ENCODE measurements at places on chromosomes 4 and X.

- DNase-seq, result no peak
Observed at GRCh38 chr4:23779839-23780238, 110.0 kb downstream of the PPARGC1A start.

- no peak for DNase-seq
Observed at GRCh38 chr4:57059890-57060716, 50.1 kb downstream of the IGFBP7 start.

GRCh38 chr4:47891928-47892327 lies 22.5 kb downstream of the NFXL1 start:
- DNase-seq, result no peak

DNA sequence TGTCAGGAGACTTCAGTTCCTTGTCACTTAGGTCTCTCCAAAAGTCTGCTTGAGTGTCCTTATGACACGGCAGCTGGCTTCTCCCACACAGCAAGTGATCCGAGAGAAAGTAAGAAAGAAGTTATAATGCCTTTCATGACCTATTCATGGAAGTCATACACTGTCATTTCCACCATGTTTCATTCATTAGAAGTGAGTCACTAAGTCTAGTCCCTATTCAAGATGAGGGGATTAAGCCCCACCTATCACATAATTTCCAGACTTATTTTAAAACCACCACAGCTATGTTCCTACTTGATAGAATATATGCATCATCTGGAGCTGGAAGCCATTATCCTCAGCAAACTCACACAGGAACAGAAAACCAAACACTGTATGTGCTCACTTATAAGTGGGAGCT lies 25.2 kb upstream of the COL25A1 start:
- DNase-seq, result no peak

DNA sequence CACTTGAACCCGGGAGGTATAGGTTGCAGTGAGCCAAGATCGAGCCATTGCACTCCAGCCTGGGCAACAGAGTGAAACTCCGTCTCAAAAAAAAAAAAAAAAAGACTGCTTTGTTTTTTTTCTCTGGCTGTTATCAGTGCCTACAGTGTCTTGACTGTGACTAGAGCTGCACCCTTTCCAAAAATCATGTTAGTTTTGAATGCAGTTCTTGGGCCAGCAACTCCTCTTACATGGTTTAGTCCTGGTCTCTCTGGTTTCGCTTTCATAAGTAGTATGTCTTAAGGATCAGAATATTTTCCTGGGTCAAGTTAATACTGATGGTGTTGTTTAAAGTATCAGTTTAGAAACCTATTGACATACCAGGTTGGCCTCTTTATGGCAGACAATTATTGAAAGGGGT lies 34.2 kb upstream of the NALF2 start:
- DNase-seq, result no peak

GRCh38 chrX:21394792-21395191 lies 20.6 kb downstream of the CNKSR2 start:
- no peak for DNase-seq

GRCh38 chr4:40722576-40723161 lies 27.1 kb upstream of the NSUN7 start:
- no peak for DNase-seq

DNA sequence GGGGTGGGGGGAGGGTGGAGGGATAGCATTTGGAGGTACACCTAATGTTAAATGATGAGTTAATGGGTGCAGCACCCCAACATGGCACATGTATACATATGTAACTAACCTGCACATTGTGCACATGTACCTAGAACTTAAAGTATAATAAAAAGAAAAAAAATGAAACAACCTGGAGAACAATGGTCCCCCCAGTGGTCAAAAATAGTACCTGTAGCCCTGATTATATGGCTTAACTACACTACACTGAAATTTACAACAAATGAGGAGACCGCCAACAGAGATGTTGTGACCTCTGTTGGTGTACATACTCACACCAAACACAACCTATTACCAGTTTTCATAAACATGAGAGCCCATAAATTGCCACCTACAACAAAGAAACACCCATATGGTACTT lies 7.3 kb upstream of the MAGEE1 start:
- DNase-seq, result no peak

DNA sequence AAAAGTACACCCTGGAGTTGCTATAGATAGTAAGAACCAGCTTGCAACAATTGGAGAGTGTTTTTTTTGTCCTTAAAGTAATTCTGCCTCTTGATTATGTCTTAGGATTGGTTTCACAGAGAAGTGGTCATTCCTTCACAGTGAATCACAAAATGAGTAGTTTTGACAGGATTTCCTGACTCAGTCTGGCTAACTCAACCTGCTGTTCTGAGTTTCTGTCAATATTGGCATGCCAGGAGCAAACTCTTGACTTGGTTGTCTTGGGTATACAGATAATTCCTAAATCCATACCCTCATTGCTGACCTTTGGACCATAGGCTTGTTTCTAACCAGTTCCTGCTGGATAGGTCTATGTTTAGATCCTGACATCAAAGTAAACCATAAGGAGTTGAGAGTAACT lies 9.4 kb downstream of the FHIP1A start:
- no peak for DNase-seq

DNA sequence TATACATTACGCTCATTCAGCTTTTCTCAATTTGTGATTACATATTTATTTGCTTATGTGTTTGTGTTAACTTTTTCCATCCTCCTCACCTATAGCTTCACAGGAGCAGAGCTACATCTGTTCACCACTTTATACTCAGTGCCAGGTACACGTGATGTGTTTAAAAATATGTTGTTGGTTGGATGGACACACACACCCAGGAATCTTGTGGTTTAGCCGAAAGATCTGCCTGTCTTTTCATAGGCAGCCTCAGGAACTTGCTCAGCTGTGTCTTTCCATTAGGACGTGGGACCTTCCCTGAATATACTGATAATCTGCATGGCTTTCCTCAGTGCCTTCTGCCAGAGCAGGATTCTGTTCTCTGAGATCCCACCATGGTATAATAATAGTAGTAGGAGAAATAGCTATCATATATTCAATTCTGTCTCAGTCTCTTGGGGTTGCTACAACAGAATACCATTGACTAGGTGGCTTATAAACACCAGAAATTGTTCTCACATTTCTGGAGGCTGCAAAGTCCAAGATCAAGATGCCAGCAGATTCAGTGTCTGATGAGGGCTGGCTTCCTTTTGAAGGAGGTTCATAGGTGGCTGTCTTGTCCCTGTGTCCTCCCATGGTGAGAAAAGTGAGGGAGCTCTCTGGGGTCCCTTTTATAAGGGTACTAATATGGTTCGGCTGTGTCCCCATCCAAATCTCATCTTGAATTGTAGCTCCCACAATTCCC lies 50.0 kb upstream of the SOD3 start:
- no peak for DNase-seq

- no peak for DNase-seq
Observed at GRCh38 chr4:118772081-118772766, 63.7 kb downstream of the SEC24D start.

DNA sequence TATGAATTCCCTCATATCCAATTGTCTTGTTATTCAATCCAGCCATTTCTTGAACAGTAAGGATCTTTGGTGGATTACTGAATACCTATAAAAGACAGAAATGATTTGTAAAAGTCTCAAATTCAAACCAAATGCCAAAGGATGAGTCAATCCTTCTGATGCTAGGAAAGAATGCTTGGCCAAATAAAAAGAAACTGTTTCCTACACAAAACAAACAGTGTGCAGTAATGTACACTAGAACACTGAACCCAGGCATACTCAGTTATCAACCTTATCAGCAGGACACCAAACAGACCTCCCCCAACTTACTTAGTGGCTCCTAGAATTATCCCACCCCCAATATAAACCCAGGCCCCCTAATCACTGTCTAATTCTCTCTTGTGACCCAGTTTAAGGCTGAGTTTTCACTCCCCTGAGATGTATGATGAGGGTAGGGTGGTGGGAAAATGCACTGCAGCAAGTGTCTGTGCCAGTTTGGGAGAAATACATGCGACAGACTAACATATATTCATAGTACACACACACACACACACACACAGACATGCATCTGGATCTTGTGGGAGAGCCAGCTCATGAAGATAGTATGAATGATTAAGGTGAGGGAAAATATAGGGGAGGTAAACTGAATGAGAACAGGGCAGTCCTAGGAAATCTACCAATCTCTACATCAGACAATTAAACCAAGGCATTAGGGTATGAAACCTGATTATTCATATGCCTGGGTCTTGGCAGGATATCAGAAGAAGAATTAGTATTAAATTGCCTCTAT lies 35.0 kb downstream of the CLDN2 start:
- no peak for DNase-seq

DNA sequence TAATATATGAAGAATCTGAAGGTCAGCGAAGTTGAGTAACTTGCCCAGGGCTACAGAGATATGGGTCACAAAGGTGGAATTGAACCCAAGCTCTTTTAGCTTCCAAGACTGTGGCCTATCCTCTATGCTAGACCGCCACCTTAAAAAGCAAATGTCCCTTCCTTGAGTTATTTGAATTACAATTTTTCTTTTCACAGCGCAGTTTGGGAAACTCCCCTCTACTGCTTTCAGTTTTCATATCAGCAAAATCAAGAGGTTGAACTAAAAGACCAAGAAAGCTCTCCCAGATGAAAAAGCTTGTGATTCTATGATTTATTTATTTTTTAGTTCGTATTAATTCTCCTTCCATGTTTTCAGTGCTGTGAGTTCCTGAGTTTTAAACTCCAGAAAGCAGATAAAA lies 174.5 kb upstream of the C1QTNF7 start:
- no peak for DNase-seq

- no peak for DNase-seq
Observed at GRCh38 chrX:40433160-40433559, 147.6 kb upstream of the ATP6AP2 start.

DNA sequence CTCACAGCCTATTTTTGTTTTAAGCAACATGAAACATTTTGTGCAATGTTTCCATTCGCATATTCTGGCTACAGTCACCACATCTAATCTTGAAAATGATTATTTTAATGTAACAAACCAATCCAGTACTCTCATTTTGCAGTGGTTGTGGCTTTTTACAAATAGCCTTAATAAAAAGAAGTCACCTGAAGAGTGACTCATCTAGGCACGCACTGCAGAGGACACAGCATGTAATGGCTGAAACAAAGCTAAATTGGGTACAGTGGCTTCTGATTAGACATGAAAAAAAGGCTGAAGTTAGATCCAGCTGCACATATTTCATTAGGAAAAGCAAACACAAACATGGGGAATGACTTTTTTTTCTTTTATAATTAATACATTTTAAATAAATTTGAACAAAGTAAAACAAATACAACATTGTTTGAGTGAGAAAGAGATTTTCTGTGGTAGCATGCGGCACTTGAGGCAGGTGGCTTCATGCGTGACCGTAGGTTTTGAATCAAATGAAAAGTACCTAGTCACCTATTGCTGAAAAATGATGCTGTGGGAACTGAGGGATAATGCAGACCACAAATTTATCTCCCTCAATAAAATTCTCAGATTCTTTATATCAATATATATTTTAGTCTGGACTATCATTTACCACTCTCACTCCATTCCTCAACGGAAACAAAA lies 240.8 kb upstream of the DDX53 start:
- DNase-seq, result no peak
